ENCODE measurements at places on chromosomes 16 and 17.

DNA sequence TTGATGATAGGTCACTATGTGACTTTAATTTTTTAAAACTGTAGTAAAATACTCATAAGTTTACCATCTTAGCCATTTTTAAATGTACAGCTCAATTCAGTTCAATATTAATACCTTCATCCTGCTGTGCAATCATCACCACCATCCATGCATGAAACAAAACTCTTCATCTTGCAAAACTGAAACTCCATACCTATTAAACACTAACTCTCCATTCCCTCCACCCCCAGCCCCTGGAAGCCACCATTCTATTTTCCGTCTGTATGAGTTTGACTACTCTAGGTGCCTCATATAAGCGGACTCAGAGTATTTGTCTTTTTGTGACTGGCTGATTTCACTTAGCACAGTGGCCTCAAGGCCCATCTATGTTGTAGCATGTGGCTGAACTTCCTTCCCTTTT lies 9.4 kb upstream of the CNEP1R1 start:
- DNase-seq, result no peak

DNA sequence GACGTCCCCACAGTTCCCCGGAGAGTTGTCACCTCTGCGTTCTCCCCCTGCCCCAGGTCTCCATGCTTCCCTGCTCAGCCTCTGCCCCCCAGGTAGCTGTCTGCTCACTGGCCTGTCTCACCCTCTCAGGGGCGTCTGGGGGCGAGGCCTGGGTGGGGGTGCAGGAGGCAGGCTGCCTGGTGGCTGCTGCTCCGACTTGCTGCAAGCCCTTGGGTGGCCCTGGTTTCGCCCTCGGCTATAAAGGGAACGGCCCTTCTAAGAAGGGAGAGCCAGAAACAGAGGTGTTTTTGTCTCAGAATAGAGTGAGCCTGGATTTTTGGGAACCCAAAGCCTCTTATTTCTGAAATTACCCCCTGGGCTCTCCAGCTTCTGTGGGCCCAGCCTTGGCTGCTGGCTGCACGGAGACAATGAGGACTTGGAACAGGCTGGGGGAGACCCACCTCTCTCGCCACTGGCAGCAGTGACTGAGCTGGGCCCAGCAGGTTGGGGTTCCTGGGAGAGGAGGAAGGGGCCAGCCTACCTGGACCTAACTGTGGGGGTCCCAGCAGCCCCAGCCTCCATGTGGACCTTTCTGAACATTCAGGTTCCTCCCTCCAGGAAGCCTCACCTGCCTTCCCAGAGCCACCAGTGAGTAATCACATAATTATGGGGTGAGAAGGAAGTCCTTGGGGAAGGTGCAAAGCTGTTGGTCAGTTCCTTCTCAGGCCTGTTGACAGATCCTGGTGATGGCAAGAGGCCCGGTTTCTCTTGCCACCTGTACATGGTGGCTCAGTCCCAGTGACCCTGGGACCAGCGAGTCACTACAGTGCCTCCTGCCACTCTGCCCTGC lies 15.5 kb upstream of the SPNS2 start:
- no peak for DNase-seq

- peak; percentile 63 for DNase-seq
Observed at GRCh38 chr17:2062571-2063183, 7.8 kb downstream of the HIC1 start.

- DNase-seq, result no peak
Observed at GRCh38 chr16:13005721-13006247, 104.4 kb downstream of the SHISA9 start.

DNA sequence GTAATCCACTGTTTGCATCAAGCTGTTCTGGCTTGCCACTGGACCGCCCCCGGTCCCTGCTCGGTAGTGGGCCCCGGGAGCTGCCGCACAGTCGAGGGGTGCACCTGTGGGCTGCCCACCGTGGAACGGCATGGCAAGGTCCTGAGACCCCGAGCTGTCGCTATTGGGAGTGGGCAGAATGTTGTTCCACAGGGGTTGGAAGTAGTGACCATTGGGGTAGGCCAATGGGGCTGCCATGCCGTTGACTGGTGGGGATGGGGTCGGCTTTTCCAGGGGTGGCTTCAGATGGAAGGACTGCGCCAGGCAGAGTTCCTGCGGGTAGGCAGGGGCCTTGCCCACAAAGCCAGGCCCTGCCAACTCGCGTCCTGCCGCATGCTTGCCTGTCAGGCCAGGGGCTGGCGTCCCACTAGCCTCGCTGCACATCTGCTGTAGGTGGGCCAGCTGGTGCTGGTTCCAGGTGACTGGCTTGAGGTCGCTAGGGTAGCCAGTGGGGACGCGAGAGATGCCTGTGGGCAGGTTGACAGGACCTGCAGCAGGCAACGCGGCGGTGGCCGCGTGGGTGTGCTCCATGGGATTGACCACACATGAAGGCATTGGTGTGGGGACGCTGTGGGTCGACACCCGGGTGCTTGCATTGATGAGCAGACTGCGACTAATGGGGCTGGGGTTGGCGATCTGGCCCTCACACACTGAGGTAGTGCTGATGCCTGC lies 14.8 kb downstream of the TRAF4 start:
- DNase-seq, result no peak

DNA sequence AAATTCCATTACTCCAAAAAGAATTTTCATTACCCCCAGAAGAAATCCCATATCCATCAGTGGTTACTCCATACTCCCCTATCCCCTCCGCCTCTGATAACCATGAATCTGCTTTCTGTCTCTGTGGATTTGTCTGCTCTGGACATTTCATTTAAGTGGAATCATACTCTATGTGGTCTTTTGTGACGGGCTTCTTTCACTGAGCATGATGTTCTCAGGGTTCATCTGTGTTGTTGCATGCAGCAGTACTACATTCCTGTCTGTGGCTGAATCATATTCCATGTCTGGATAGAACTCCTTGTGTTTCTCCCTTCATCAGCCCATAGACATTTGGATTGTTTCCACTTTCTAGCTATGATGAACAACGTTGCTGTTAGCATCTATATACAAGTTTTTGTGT lies 59.5 kb upstream of the IRX3 start:
- DNase-seq, result no peak

- peak; percentile 85 for DNase-seq
Observed at GRCh38 chr16:30902029-30902972, 5.9 kb downstream of the CTF1 start.
